ENCODE measurements at places on chromosomes 7 and 10.
A peak's percentile ranks its signal among the peaks of the same experiment; 100 is the strongest.

DNA sequence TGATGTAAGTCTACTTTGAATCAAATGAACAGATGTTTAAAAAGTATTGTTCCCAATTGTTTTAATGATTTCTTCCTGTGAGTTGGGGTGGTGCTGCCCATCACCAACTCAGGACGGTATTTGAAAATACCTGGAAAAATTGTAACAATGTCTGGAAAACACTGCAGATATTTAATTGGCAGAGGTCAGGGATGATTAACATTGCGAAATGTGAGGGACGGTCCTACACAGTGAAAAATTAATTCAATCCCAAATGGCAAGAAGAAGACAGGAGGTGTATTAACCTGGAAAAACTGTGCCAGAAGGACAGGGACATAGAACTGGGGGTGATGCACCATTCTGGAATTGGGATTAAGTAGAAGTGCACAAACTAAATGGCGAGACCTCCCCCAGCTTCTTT is 29.6 kb downstream of the ANKIB1 start:
- no peak for DNase-seq

GRCh38 chr10:17904564-17904963 is 47.2 kb upstream of the SLC39A12 start:
- no peak for DNase-seq

- DNase-seq, result no peak
Observed at GRCh38 chr7:63073736-63074135, 924.9 kb upstream of the ZNF722 start.

GRCh38 chr7:382043-382400 is 92.1 kb downstream of the FOXL3 start:
- DNase-seq, result no peak

DNA sequence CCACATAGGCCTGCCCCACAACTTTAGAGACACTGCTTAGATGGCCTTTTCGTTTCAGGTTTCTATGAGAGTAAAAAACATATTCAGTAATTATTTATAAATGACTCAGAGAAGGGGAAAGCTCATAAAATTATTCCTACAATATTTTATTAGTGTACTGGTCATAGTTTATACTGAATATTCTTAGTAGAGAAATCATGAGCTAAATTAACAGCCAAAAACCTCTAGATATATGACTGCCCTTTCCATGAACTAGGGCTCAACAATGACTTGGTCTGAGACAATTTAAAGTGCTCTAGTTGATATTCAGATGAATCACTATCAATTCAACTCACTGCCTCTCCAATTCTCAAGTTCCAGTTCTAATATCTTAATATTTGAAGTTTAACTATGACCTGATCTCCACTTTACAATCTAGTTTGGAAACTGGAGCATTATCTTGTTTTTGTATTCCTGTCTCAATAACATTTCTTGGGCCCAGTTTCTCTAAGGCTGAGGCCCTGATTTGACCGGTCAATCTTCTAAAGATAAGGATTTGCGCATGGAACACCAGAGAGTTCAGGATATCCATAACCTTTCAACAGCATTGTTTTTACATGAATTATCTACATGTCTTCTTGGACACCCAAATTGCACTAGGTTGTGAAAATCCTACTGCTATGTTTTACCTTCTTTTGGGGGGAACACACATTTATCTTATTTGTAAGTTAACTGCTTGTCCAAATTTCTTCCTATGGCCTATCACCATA is 141.6 kb downstream of the DGKB start:
- no peak for DNase-seq

GRCh38 chr7:83413831-83414230 is 235.1 kb downstream of the SEMA3E start:
- DNase-seq, result peak; percentile 77

DNA sequence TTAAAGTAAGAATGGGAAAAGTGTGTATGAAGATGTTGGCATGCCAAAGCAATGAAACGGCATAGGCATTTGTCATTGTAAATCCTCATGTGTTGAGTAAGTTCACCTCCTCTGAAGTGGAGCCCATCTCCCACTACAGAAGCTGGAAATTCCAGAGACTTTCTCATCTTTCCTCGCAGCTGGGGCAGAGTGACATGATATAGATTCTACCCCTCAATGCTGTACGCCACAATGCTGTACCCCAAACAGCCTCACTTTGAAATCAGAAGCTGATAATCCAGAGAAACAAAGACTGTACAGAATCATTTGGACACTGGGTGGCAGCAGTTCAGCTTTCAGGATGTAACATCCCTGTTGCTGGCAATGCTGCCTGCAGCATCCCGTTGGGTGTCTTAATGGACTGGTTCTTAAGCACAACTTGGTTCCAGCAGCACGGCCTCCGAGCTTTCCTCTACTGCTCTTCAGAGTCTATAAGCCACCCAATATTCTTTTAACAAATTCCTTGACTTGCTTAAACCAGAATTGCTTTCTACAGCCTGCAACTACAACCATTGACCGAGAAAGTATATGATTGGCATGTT is 18.8 kb downstream of the ZC3HAV1L start:
- DNase-seq, result peak; percentile 67

- DNase-seq, result no peak
Observed at GRCh38 chr7:129285111-129285510, 60.3 kb downstream of the AHCYL2 start.

- no peak for DNase-seq
Observed at GRCh38 chr7:69399401-69399800, 198.9 kb upstream of the AUTS2 start.

GRCh38 chr10:104622598-104623209 is 18.4 kb upstream of the SORCS3 start:
- DNase-seq, result peak; percentile 5

DNA sequence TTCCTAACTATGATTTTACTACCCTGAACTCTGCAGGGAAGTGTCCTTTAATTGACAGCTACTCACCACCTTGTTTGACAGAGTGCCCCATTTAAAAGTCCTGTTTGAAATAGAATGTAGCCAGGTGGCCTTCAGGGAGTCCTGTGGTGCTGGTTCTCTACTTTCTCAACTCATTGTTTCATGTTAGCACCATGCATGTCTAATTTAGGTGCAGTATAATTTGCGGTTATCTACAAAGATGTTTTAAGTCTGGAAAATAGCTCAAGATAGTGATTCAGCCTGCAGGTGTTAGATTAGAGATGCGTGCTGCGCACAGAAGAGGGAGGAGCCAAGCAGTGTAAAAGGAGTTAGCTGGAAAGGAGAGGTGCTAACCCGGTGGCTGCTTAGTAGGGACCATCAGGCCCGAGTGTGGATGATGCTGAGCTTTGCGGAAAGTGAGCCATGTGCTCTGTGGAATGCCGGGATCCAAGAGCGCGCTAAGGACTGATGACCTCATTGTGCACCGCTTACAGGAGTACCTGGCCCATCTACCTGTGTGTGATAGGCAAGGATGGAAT is 1.2 kb downstream of the CCM2 start:
- DNase-seq, result no peak

DNA sequence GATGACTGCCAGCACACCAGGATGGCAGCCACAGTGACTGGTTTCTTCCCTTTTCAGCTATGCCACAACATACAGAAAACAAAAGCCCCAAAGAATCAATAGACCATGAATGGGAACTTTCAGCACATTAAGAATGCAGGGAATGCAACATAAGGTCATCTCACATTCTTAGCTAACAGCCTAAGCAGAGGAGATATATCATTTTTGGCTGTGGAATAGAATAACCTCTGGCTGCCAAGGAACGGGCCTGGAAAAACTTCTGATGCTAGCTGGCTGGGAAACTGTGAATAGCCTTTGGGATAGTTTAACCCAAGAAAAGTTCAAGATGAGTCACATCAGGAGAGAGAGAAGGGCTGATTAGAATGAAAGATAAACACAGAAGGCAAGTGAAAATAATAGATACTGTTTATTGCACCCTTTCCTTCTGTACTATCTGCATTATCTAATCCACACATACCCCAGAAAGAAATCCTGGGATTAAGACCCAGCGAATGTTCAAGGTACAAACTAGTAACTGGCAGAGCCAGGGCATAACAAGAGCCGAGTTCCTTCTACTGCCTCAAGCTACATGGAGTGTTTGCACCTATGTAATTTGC is 169.2 kb downstream of the SEMA3A start:
- no peak for DNase-seq

DNA sequence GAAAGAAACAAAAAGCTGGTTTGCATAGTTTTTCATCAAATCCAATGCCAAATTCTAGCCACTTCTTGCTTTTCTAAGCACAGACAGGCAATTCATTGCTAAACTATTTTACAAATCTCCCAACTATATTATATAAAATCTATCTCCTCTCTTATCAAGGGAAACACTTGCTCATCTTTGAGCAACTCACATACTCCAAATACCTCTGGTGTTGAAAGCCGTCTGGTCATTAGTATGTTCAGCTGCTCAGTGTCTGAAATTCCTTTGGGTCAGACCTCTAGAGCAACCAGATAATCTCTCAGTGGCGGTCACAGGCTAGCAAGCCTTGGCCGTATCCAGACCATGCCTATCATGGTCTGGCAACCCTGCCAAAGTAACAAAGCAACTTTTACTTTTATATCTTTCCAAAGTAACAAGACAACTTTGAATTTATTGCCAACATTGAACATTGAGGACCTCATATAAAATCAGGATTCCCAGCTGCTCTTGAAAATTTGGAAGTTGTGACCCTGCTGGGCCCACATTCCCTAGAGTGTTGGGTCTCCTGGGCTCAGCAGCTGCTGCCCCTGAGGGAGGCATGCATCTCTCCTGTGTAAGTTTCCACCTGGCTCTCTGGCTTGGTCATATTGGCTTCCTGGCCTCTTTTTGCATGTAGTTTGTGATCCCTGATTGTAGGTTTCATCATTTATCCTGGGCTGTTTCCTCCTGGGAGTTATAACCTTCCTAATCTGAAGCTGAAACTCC is 56.8 kb upstream of the LANCL2 start:
- DNase-seq, result no peak

DNA sequence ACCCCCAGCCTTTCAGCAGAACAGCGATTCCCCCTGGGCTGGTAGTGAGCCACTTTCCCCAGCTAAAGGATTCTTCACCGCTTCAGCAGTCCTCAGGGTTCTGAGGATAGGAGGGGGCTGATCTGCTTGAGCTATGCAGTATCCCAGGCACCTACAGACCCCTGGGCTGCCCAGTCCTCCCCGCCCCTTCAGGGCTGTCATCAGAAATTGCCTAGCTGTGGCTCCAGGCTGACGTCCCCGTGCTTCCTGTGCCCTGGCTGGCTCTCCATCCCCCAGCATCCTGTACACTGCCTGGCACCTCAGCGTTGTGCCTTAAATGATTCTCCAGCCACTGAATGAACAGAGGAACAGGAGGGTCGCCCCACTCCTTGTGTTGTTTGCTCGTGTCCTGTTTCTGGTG is 38.4 kb upstream of the CDH23 start:
- DNase-seq, result no peak

GRCh38 chr7:13057462-13058200 is 370.2 kb downstream of the ARL4A start:
- DNase-seq, result no peak

- no peak for DNase-seq
Observed at GRCh38 chr10:90403211-90404000, 454.4 kb downstream of the HTR7 start.

GRCh38 chr7:157194948-157195347 is 56.2 kb downstream of the UBE3C start:
- DNase-seq, result no peak

DNA sequence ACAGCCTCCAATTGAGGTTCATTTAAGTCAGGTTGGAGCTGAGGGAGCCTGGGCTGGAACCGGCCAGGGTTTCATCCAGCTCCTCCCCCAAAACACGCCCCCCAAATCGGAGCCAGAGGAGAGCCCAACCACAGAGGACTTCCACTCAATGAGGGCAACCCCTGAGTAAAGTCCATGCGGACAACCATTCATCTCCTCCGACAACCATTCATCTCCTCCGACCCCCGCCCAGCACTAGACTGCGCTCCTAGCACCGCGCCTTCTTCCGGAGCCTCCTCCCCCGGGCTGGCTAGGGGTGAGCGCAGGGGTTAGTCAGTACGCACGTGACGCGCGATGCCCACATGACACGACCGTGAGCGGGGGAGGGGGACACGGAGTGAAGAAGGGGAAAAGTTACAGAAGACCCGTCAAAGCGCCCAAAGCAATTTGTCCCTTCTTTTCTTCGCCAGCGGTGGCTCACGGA is 1.4 kb downstream of the MAGI2 start:
- DNase-seq, result peak; percentile 82

- DNase-seq, result no peak
Observed at GRCh38 chr7:22871661-22872060, 49.0 kb upstream of the TOMM7 start.

Measured in NCI-H345 (cell line).